ENCODE measurements at places on chromosomes 11 and 22.

DNA sequence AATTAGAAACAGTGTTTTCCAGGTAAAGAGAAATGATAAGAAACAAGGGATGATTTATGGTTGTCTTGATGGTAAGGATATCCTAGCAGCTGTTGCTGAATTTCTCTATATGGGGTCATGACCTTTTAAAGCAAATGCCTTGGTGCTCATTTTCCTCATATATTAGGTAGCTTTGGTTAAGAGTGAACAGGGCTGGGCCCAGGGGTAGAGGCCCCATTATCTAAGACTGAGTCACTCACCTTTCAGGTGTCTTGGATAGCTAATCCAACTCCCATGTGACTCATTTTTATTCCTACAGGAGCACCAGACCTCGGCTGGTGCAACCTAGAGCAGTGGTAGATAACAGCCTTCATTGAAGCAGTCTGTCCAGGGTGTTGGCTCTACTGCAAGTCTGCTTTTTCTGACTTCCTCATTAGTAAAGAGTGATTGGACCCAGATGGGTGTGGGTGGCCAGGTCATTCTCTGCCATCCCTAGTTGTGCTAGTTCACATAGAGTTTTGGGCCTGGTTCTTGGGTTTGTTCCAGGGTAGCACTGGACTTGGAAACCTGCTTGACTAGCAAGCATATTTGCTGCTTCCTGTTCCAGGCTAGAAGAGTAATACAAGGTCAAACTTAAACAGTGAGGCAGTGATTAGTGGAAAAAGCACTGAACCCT, 37.4 kb downstream of the CTNND1 start:
- DNase-seq = peak; percentile 19

DNA sequence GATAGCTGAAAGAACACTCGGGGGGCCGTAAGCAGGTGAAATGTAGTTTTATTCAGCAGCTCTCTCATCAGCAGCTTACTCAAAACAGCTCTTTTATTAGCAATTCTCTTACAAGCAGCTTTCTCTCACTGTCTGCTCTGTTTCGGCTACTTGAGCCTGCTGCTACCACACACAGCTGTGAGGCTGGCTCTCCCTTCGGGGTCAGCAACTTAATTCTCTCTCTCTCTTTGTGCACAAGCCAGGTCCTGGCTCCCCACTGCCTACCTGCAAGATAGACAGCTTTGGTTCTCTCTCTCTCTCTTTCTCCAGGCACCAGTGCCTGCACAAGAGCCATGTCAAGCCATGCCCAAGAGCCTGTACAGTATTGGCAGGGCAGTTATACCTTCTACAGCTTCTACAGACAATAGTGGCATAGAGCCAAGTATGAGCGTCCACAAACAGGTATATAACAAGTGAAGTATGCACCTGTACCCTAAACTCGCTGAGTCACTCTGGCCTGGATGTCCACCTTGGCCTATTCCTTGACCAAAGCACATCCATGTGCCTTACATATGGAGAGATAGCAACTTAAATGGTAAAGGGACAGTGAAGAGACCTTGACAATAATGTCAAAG, 110.8 kb downstream of the MTNR1B start:
- no peak for DNase-seq

GRCh38 chr11:45771566-45772448, 33.1 kb upstream of the SLC35C1 start:
- DNase-seq = peak; percentile 81

DNA sequence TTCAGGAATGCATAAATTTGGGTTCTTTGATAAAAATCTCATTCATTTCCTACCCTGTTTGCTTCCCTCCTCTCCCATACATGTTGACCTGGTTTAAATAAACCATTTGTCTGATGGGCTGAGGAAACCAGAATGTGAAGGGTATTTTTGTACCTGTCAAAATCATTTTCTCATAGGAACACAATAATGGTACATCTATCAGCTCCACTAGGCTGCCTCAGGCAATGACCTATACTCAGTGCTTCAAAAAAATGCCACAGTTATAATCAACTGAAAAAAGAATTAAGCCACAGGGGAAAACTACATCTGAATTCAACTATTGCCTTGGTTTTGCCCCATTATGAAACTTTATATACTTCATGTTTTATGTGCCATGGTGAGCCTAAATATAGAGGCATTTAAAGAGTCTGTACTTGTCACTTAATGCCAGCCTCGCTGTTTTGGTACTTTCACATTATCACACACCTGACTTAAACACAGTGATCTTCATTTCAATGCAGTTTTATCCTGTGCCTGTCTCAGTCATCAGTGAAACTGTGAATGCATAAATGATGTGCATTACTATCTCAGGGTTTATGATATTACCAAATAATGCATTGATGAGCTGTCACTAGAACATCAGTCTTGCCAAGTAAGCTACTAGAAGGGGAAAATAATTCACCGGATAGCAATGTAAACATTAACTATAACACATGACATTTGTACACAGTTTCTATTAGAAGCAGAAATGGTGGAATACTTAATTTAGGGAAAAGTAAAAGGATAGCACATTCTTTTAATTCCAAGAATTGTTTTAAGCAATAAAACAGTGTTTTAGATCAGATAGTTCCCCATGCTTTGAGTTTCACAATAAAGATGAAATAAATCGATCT, 92.7 kb downstream of the MSANTD4 start:
- DNase-seq = no peak

- DNase-seq = no peak
Observed at GRCh38 chr11:65557280-65558001, 718 bp downstream of the LTBP3 start.

- DNase-seq = peak; percentile 62
Observed at GRCh38 chr22:42863349-42863961, 6.4 kb upstream of the ARFGAP3 start.

- DNase-seq = peak; percentile 9
Observed at GRCh38 chr11:22670830-22671229, 4.4 kb downstream of the GAS2 start.

GRCh38 chr11:114061048-114061680, 1.7 kb downstream of the ZBTB16 start:
- DNase-seq = peak; percentile 74

DNA sequence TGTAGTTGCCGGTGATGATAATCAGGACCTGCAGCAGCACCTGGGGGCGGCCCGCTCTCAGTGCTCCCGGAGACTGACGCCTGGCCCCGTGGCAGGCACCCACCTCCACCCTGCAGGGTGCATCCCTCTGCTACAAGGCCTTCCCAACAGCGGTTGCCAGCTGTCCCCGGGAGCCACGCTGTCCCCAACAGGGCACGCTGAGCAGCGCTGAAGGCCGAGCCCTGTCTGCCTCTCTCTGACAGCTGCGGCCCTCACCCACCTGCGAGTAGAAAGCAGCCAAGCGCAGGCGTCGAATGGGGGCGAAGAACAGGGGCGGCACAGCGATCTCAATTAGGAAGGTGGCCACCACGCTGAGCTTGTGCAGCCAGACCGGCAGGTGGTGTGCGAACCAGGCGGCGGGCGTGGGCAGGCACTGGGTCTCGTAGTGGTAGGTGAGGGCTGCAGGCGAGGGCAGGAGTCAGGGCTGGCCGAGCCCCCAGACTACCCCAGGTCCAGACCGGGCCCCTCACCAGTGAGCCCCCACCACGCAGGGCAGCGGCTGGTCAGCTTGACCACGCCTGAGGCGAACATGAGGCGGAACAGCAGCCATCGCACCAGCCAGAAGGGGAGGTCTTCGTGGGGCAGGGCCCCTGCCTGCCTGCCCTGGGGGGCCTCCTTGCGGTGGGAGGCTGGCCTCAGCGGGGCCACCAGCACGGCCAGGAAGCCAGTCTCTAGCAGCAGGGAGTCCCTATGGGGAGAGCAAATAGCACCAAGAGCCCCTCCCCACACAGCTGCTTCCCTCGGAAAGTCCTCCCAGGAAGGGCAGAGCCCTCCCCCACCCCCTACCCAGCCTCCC, 1.5 kb downstream of the LMF2 start:
- DNase-seq = no peak

DNA sequence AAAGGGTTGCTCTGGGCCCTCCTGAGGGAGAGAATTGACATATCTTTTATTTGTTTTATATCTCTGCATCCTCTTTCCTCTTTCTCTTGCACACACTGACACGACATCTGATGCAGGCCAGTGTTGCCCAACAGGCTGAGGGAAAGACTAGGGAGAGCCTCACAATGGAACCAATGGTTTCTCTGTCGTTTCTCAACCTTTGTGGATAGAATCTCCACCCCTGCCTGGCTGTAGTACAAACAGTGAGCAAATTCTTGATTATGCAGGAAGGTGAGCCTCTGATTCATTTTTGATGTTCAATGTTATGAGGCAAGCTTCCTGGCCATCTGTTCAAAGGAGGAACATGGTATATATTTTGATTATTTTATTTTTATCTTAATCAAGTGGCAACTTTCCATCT, 49.8 kb upstream of the PLET1 start:
- DNase-seq = peak; percentile 23

GRCh38 chr11:30258679-30259078, 27.9 kb downstream of the FSHB start:
- no peak for DNase-seq

DNA sequence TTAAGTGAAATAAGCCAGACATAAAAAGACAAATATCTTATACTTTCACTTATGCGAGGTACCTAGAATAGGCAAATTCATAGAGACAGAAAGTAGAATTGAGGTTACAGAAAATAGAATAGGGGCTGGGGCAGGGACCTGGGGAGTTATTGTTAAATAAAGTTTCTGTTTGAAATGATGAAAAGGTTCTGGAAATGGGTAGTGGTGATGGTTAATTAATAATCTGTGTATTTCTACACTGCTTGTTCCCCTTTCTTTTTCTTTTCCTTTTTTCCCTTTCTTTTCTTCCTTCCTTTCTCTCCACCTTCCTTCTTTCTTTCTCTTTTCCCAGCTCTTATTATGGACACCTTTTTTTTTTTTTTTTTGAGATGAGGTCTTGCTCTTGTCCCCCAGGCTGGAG, 2.8 kb downstream of the NAALADL1 start:
- DNase-seq = no peak

DNA sequence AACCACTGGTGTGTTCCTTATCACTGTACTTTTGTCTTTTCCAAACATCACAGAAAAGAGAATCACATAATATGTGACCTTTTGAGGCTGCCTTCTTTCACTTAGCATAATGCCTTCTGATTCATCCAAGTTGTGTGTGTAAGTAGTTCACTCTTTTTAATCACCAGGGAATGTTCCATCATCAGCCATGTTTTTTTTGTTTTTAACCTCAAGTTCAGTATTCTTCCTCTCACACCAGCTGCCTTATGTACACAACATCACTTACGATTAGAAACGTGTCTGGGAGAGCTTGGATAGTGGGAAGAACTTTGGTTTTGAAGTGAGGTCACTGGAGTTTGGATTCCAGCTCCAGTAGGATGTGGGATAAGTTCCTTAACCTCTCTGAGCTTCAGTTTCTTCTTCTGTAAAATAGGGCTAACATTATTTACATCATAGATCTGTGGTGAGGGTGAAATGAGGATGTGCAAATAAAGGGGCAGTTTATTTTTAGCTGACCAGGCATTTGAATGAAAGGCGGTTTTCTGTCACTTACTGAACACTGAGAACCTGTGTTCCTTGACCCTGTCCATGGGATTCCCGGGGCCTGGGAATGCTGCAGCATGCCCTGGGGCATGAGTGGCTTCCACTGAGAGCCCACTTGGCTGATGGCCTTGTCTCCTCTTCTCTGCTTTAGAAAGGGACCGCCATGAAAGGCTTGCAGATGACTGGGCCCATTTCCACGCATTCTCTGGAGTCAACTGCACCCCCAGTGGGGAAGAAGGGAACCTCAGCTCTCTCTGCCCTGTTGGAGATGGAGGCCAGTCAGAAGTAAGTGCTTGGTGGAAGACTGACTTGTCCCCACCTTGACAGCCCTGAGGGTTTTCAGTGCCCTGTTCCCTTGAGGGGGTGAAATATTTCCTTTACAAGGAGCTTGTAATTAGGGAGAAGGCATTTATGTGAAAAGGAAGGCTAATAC, 92.6 kb downstream of the DEPDC5 start:
- DNase-seq = peak; percentile 11

DNA sequence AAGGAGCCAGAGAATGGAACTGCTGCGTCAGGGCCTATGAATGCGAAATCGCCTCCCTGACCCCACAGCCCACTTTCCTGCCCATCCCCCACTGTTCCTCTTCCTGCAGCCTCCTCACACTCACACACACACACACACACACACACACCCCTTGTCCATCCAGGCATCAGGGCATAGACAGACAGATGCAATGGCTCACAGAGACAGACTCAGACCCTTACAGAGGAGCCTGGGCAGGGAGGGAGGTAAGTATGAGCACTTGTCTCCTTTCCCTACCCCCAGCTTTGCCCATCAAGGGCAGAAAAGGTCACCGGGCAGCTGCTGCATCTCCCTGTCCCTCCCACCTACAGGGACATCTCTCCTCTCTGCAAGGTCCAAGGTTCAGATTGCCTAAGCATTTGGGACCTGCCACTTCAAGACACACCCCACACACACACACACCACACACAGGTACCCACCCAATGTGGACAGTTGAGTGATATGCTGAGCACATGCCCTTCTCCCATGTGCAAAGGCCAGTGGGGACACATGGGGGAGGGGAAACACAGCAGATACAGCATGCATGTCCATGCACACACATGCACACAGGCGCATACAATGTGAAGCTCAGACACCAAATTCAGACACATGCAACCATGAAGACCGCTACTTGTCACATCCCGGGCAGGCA, 2.0 kb upstream of the NRXN2 start:
- DNase-seq = peak; percentile 51

- DNase-seq = no peak
Observed at GRCh38 chr22:19510919-19511341, 13.3 kb downstream of the CLDN5 start.

GRCh38 chr11:22778642-22779041, 51.0 kb downstream of the SVIP start:
- DNase-seq = peak; percentile 9

DNA sequence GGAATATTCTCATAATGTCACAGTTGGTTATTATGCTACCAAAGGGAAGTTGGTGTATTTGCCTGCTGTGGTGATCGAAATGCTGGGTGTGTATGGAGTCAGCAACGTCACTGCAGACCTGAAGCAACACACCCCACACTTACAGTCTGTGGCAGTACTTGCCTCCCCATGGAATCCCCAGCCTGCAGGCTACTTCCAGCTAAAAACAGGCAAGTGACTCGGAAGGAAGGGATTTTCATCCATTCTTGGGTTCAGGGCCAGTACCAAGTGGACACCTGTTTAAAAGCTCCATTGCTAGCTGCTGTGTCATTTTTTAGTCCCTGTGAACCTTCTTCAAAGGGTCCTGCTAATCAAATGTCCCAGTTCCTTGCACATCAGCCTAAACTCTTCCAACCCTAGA, 149.6 kb downstream of the C11orf91 start:
- no peak for DNase-seq

Data from NB4 (cell line).